ENCODE measurements at places on chromosomes 1 and 21. TPM values are rescaled to one million over a fixed set of nuclear protein-coding genes. Genes with fewer than 3 reads are reported as not detected.

GRCh38 chr1:221981461-221981860 lies 239.6 kb upstream of the DUSP10 start:
- no peak for DNase-seq

GRCh38 chr1:22350171-22350923 lies 101.3 kb upstream of the ZBTB40 start:
- DNase-seq: no peak

DNA sequence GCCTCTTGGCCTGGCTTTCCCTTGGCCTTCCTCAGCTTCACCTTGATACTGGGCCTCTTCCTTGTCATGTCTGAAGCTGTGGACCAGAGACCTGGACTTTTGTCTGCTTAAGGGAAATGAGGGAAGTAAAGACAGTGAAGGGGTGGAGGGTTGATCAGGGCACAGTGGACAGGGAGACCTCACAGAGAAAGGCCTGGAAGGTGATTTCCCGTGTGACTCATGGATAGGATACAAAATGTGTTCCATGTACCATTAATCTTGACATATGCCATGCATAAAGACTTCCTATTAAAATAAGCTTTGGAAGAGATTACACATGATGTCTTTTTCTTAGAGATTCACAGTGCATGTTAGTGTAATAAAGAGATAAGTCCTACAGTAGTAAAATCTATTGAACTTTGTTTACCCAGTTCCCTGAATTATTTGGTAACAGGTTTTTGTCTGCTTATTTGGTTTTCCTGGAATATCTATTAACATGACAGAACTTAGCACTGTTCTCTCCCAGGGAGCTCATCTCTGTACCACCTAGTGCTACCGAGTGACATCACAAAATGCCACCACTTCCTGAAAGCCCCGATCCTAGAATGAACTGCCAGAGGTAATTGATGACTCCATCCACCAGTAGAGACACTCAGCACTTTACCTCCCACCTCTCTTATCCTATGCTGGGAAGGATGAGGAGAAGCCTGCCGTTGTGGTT lies 22.2 kb downstream of the UBE2T start:
- DNase-seq: no peak

- DNase-seq: no peak
Measured at GRCh38 chr1:208597571-208597970, 353.4 kb upstream of the PLXNA2 start.

DNA sequence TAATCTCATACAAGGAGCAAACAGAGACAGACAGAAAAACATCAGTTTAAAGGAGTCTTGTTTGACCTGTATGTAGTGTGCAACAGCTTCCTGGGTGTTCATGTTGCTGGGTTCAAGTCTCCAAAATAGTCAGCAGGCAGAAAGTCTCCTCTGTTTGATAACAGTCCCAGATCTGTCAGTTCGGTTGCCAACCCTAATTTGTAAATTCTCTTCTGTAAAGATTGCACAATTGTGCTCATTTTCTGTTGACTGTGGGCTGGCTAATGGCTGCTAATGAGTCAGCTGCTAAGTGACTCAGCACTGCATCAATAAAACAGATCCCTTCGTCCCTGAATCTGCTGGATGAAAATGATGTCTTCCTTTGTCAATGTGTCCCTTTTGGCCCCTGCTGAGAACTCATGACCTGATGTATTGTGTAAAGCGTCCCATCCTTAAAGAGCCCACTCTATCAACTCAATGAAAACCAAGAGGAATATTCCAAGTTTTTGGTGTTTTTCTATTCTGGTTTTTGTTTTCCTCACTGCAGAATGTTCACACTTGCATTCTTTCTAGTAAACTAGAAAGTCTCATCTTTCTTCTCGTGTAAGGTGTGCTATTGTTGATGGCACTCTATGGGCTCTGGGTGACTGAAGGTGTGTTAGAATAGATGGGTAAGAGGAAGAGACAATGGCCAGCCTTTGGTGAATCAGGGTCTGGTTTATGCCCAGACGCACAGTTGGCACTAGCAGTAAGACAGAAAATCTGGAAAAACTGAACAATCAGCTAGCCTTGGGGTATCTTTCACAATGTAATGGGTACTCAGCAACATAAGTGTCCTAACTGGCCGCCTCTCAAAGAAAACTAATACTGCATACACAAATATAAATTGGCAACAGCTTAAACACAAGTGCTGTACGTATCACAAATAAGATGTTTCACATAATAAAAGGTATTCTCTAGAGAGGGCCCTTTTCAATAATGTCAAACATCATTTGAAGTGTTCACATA lies 75.1 kb upstream of the SIPA1L2 start:
- no peak for DNase-seq

The DAB1 gene
- total RNA-seq: 0.78 TPM

GRCh38 chr21:25215698-25216384 lies 391.4 kb downstream of the MRPL39 start:
- no peak for DNase-seq

- DNase-seq: no peak
Measured at GRCh38 chr1:56304975-56305374, 274.4 kb downstream of the PLPP3 start.

The SEMA6C gene
- total RNA-seq: 1.4 TPM

- DNase-seq: no peak
Measured at GRCh38 chr1:43304771-43305300, 4.1 kb downstream of the TIE1 start.

GRCh38 chr1:243493156-243494129 lies 237.6 kb downstream of the SDCCAG8 start:
- no peak for DNase-seq

All from Karpas-422 (cell line).